ENCODE measurements at places on chromosomes 4 and X.

DNA sequence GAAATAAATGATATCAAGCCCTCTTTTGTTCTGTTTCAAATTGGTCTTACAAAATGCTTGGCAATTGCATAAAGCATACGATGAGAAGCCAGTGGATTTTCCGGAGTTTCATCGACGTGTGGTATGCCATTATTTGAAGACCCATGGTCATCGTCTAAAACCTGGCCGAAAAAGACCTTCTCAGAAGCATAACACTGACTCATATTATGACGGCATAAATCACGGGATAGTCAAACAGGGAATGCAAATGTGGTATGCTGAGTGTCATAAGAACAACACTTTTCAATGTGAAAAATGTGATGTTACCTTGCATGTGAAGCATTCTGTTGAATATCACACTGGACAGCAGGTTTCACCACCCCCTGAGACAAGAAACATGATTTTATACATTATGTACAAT is 695.2 kb downstream of the GRXCR1 start:
- no peak for DNase-seq

DNA sequence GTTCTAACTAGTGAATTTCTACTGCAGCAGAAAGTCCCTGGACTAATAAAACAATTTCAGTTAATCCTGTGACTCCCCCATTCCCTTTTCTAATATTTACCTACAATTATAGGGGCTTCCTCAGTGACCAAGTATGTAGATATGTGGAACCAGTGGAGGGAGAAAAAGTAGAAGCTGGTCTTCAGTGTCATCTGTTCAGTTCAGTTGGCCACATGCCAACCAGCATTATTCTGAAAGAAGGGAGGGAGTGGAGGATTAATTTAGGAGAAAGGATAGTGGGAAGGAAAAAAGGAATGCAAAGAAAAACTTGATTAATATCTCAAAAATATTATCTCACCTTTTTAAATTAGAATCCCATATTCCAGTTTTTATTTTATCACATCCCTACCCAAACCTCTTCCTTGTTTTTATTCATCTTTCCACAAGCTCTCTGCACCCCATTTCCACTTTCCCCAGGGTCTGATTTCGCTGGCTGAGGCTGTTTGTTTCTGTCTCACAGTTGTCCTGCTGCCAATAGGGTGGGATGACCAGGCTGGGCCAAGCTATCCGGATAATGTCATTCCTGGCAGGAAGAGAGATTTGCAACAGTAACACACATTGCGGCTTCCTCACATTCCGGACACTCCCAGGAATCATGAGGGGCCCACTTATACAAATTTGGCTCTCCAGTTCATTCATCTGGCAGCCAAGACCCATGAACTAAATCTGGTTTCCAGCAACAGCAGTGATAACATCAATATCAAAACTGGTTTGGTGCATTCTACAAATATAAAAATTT is 24.6 kb upstream of the ANTXR2 start:
- DNase-seq = no peak

- DNase-seq = no peak
These were observed 17.6 kb downstream of the NFKB1 start for GRCh38 chr4:102518703-102519131.

GRCh38 chr4:21002976-21003375 is 302.7 kb downstream of the PACRGL start:
- no peak for DNase-seq

DNA sequence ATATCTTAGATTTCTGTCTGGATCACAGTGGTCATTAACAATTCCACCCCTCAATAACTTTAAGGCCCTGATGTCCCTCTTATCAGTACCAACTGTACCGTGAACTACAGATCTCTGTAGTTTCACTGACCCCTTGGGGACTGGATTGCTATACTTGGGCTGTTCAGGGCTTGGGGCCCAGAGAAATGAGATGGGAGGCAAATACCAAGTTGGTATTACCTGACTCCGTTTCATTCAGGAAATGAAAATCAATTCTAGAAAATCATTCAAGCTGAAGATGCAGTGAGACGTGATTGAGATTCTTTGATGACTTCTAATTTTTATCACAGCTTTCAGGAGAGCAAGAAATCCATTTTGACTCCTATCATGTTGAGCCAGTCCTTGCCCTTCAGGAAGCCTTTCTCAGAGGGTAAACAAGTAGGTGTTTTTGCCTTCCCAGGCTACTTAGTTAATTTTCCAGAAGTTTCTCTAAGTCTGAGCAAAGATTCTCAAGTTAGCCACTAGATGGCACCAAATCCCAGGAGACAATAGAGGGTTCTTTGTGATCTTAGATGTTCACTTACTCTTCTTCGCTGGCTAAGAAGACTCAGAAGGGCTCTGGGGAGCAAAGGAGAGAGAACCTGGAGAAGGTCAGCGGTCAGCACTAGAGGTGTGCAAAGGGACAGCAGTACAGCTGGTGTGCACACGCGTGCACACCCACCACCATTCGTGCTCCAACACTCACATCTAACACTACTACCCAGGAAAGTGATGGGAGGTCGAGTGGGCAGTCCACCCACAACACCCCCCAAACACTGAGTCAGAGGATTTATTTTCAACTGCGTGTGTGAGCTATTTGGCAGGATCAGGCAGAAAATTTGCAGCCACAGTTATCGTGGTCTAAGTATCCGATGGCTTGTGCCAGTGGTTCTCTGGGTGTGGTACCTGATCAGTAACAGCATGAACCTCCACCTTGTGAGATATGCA is 7.4 kb downstream of the HNRNPH2 start:
- no peak for DNase-seq

GRCh38 chr4:4720646-4721045 is 138.8 kb upstream of the MSX1 start:
- DNase-seq = no peak

All from cortex of kidney (tissue), 1 donor.